ENCODE measurements at places on chromosomes 5 and 9. TPM values are rescaled to one million over a fixed set of nuclear protein-coding genes. Genes with fewer than 3 reads are reported as not detected.

The ANKRD18B gene
- 0.14 TPM for polyA plus RNA-seq

The SUSD3 gene
- 12.1 TPM for polyA plus RNA-seq

The CCDC152 gene
- polyA plus RNA-seq, result 14.2 TPM

GRCh38 chr5:136076067-136076466 lies 47.3 kb downstream of the TGFBI start:
- H3K4me3 ChIP-seq, result no peak overlapping the region
- peaks cover 29% of the 10 kb centered on the region for H3K27me3 ChIP-seq
- H3K36me3 ChIP-seq, result no peaks in the 10 kb centered on the region
- no peak for DNase-seq

GRCh38 chr9:121303456-121304451 lies 35.8 kb downstream of the GSN start:
- no peaks in the 10 kb centered on the region for H3K27me3 ChIP-seq
- H3K27ac ChIP-seq, result peak overlapping the region; percentile 13
- no peaks in the 10 kb centered on the region for H3K36me3 ChIP-seq
- H3K4me3 ChIP-seq, result no peak overlapping the region

DNA sequence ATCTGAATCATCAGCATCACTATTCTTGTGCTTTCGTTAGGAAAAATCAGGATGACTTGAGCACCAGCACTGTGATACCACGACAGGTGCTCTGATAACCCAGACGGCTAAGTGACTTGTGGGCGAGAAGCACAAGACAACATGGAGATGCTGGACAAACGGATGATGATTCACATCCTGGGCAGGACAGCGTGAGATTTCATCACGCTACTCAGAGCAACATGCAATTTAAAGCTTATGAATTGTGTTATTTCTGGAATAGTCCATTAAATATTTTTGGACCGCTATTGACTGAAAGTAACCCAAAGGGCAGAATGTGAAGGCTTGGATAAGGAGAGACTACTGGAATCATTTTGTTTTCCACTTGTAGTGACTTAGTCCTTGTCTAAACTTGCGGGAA lies 114.8 kb upstream of the DAPK1 start:
- H3K36me3 ChIP-seq, result no peaks in the 10 kb centered on the region
- H3K4me3 ChIP-seq, result no peak overlapping the region
- no peaks in the 10 kb centered on the region for H3K27me3 ChIP-seq
- no peak overlapping the region for H3K27ac ChIP-seq
- no peak for DNase-seq
- peaks cover 8% of the 10 kb centered on the region for H3K4me1 ChIP-seq

Data from left lung (tissue), 14 donors.